Kidney epithelial cell (primary cell): ENCODE measurements at places on chromosomes 1 and 21. TPM values are rescaled to one million over a fixed set of nuclear protein-coding genes. Genes with fewer than 3 reads are reported as not detected.

GRCh38 chr1:206050655-206051235 is 2.2 kb upstream of the RHEX start:
- peak; percentile 85 for DNase-seq

Gene ACTL8
- total RNA-seq: 0.17 TPM in 1 of 2 replicates, not detected in the other

Gene ELOA
- 51.8 and 56.7 TPM in 2 replicates for total RNA-seq

DNA sequence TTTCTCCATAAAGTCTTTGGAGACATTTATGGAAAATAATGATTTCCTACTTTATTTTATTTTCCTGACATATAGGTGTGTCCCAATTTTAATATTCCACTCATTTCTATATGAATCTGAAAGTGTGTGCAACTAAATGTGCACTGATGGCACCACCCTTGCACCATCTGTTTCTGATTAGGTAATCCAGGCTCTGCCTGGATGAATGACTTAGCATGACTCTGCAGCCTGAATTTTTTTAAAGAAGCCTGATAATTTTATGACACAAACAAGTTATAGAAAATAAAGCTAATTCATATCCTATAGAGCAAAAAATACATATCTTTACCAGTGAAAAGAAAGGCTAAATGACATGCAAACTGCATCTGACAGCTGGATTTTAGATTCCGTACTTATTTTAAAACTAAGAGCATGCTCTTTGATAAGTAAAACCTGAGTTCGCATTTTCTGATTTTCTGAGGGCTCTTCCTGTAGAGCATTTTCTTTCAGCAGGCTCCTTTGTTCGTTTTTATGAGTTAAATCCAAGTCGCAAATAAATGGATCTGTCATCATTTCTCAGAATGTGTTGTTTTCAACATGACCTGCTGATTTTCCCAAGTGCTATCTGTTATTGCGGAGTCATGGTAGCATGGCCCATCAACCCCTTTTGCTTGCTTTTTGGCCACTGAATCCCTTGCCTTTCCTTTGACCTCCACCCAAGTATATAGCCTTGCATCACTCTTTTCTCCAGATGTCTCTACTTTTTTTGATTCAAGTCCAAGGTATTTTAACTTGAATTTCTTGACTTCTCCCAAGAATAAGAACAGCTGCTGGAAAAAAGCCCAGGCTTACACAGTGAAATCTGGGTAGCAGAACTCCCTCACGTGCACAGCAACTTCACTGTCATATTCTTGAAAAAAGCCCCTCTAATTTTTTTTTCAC is 52.8 kb upstream of the LYPLAL1 start:
- DNase-seq: no peak

DNA sequence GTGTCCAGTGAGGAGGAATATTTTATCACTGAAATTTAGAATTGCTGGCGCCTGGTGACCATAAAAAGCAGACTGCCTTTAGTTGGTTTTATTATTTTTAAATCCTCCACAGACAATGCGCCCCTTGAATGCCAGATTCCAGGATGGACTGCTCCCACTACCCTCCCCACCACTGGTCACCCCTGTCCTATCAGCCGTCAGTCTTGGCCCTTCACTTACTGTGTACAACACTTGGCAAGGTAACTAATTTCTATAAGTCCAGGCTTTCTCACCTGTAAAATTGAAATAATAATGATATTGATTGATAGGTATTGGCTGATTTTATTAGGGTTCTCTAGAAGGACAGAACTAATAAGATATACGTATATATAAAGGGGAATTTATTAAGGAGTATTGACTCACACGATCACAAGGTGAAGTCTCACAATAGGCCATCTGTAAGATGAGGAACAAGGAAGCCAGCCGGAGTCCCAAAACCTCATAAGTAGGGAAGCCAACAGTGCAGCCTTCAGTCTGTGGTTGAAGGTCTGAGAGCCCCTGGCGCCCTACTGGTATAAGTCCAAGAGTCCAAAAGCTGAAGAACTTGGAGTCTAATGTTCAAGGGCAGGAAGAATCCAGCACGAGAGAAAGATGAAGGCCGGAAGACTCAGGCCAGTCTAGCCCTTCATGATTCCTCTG is 17.8 kb downstream of the RHEX start:
- no peak for DNase-seq

- no peak for DNase-seq
Measured at GRCh38 chr1:148290881-148291280, 138.8 kb upstream of the NBPF11 start.

Gene INAVA
- 185 and 292 TPM in 2 replicates for total RNA-seq

DNA sequence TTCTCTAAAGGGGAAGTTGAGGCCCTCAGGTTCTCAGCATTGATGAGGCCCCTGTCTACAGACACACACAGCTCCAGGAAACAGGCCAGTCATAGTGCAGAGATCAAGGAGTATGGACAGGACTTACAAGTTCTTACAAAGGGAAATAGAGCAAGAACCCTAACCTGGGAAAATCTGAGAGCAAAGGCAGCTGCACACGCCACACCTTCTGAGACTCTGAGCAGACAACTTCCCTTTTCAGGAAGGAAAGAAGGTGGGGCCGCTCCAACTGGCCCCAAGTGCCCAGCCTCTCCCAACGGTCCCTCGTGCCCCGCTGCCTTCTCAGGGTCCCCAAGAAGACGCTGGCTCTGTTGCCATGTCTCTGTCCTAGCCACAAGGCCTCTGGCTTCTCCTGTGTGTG is 3.6 kb downstream of the NOC2L start:
- no peak for DNase-seq

- peak; percentile 29 for DNase-seq
Measured at GRCh38 chr1:24070821-24071393, 41.0 kb downstream of the MYOM3 start.

Gene SH3BGR
- 6.3 and 6.9 TPM in 2 replicates for total RNA-seq

Gene OR2G6
- not detected in 2 replicates for total RNA-seq

GRCh38 chr1:50158421-50158820 is 49.7 kb downstream of the ELAVL4 start:
- no peak for DNase-seq

GRCh38 chr21:23939369-23940065 is 1667.8 kb downstream of the MRPL39 start:
- no peak for DNase-seq

DNA sequence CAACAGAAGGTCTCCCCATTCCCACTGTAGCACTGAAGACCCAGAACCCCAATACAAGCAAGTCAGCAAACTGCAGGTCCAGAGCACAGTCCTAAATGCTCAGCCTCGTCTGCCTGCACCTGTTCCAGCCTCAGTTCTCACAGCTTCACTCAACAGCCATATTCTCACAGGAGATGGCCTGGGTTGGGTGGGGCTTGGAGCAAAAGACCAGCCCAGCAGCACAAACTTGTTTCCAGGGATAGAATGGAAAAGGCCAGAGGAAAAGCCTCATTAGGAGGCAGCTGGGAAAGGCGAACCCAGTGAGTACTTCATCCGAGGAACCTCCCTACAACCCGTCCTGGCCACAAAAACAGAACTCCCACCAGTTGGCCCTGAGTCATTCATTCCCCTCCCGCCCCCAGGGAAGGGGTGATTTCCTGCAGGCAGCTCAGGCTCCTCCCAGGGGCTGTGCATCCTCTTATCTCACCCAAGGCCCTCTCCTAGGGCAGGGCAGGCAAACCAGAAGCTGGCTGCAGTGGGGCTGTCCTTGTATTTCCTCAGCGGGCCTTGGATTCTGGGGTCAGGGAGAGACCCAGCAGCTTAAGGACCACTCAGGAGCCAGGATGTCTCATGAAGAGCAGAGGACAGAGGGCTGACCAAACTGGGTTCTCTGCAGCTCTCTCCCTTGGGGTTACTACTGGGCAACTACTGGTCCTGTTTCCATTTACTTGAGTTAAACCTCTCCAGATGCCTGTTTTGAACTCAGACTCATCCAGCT is 7.4 kb upstream of the MPL start:
- DNase-seq: peak; percentile 65

Gene CD1D
- 0.34 and 0.67 TPM in 2 replicates for total RNA-seq

- no peak for DNase-seq
Measured at GRCh38 chr1:40840526-40841323, 21.4 kb downstream of the CITED4 start.
